DND-41 (cell line): ENCODE measurements at places on chromosomes 4 and X.

DNA sequence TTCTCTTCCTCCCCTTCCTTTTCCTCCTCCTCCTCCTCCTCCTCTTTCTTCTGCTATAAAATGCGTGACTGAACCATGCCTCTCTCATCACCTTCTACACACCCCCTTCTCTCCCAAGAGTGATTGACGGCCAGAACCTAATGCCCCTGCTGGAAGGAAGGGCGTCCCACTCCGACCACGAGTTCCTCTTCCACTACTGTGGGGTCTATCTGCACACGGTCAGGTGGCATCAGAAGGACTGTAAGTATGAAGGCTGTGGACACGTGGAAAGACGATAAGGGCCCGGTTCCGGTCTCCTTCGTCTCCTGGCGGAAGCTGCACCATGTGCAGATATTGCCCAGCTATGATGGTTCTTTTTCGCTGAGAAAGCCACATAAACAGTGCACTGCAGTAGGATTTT is 12.1 kb upstream of the ARSF start:
- DNase-seq: no peak

DNA sequence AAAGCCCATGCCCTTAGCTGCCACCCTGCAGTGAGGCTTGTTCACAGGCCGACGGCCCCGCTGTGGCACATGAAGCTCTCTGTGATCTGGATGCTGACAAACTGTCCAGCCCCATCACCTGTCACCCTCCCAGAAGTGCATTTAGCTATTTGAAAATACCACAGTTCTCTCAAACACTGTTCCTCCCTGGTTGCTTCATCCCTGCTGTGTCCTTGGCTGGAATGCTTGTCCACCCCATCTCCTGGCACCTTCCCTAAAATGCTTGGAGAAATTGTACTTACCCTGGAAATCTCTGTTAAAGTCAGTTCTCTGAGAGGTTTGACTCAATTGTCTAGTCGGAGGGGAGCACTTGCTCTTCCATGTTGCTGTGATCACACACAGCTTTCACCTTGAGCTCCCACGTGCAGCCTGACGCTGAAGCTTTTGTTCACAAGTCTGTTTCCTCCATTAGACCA is 10.1 kb downstream of the SYNPO2 start:
- no peak for DNase-seq

- DNase-seq: no peak
These were observed 108.8 kb downstream of the C4orf51 start for GRCh38 chr4:145788755-145789154.

GRCh38 chr4:24172406-24172805 is 282.6 kb upstream of the PPARGC1A start:
- no peak for DNase-seq

DNA sequence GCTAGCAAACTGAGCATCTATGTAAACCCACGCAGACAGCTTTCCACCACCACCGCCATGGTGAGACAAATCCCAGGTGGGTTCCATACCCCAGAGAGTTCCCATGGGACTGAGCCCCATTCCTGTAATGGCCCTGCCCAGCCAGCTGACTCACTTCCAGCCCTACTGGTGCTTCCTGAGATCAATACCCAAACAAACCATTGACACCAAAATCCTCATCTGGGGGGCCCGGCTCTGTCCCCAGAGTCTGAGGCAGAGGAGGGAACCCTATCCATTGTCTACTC is 30.1 kb upstream of the JAKMIP1 start:
- DNase-seq: no peak

DNA sequence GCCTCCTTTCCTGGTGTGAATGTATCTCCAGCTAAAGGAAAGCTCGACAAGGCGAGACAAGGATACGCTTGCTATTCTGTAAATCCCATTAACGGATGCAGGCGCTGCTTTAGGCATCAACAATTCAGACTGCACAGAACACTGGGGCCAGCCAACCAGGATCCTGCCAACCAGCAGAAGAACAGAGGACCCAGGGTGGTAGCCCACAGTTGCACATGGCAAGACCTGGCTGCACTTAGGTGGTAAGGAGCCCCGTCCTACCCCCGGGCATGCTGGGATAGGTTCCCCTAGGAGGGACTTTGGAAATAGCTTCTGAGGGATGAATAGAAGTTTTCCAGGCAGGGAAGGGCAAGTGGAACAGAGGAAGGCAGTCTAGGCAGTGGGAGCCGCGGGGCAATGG is 20.7 kb downstream of the PSAPL1 start:
- no peak for DNase-seq

- no peak for DNase-seq
These were observed 41.2 kb downstream of the OTOP1 start for GRCh38 chr4:4185528-4185927.

DNA sequence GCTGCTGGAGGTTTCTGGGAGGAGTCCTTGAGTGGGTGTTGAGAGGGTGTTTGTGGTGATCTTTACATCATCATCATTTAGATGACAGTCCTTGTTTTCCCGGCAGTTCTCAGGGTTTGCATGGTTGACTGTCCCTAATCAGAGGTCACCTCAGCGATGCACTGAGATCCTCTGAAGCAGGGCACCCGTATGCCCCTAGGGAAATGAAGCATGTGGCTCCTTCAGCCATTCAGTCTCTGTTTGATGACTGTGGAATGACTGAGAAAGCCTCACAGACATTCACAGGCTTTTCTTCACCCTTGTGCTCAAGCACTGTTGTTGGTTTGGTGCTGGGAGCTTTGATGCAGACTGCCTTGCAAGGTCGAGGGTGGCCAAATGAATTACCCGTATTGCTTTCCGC is 474.7 kb downstream of the SPRY1 start:
- DNase-seq: no peak

DNA sequence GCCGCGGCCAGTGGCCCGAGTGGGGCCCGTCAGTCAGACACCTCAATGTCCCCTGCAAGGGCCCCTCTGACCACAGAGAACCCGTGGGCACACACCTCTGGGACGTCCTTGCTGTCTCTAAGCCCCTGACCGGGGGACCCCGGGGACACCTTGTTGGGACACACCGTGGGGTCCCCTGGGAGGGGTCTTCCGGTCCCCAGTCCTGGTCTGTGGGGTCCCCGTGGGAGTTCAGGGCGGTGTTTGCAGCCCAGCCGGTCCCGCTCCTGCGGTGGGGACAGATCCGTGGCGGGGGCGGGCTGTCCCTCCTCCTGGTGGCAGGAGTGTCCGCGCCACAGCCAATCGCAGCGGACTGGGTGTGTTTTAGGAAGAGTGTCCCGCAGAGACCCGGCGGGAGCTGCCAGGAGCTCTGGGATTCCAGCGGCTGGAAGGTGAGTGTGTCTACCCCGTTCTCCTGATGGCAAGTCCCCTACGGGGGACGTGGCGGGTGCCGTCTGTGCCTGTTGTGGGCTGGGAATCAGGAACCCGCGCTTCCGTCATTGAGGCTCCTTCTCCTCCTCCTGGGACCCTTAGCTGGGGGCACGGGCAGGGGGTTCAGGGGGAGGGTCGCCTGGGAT is 5.1 kb upstream of the PLCXD1 start:
- no peak for DNase-seq

DNA sequence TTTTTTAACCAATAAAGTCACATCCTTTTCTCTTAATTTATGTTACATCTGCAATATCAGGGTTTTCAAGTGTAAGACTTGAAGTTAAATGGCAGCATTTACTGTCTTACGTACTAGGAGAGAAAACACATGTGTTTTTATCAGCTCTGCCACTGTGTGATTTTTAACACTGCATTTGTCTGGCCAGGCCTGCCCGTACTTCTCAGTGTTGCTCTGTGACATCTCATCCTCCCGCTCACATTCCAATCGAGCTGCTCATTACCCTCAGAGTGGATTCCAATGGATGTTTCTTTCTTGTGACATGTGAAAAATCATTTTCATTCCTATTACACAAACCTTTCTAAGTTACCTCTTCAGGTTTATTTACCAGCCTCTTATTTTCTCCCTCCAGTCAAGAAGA is 420.3 kb downstream of the FAT4 start:
- DNase-seq: no peak

DNA sequence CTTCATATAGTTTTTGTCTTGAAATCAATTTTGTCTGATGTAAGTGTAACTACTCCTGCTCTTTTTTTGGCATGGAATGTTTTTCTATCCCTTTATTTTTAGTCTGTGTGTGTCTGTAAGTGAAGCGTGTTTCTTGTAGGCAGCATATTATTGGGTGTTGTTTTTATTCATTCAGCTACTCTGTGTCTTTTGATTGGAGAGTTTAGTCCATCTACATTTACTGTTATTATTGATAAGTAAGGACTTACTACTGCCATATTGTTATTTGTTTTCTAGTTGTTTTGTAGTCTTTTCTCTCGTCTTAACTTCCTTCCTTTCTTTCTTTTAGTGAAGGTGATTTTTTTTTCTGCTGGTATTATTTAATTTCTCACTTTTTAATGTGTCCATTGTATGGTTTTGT is 30.5 kb upstream of the TMLHE start:
- no peak for DNase-seq
